T-helper 17 cell (primary cell): ENCODE measurements at places on chromosomes 13 and 19. TPM values are rescaled to one million over a fixed set of nuclear protein-coding genes. Genes with fewer than 3 reads are reported as not detected.

FSD1 gene
- total RNA-seq, result 1.5 TPM

DNASE2 gene
- 19.8 TPM for total RNA-seq

ZNF433 gene
- total RNA-seq, result 0.85 TPM

PRTN3 gene
- total RNA-seq, result not detected

CLEC4G gene
- total RNA-seq, result not detected

ZNF564 gene
- 12.0 TPM for total RNA-seq

INSL3 gene
- total RNA-seq, result 5.0 TPM
